ENCODE measurements at places on chromosomes 13 and 19.

DNA sequence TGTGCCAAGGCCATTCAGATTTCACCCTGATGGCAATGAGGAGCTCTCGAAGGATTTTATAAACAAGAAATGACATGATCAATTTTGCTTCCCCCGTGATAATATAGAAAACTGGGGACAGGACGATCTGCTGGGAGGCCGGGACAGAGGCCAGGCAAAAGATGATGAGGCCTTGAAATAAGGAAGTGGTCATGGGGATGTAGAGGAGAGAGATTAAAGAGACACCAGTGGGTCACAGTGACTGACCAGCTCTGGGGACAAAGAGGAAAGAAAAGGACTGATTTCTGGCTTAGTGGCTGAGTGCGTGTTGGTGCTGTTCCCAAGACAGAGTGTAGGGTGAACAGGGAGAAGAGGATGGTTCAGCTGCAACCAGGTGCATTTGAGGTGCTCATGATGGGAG, 68.7 kb upstream of the FLT1 start:
- no peak for DNase-seq

DNA sequence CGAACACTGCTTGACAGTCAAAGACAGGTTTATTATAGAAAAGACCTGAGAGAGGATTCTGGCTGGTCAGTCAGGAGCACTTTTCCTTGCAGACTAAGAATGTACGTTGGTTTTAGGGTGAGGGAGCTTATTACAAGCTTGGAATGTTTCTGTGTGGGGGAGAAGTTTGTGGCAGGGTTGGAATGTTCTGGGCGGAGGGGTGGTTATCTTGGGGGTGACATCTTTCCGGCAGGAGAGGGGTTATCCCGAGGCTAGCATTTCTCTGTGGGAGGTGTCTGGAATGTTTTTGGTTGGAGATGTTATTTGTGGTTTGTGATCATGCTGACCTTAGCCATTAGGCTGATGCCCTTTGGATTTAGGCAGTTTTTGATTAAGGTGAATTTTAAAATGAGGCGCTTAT, 61.8 kb downstream of the ZNF136 start:
- DNase-seq, result no peak

GRCh38 chr13:48158915-48159314, 64.0 kb upstream of the MED4 start:
- no peak for DNase-seq

- DNase-seq, result no peak
These were observed 5.7 kb downstream of the ZNF551 start for GRCh38 chr19:57687363-57688010.

DNA sequence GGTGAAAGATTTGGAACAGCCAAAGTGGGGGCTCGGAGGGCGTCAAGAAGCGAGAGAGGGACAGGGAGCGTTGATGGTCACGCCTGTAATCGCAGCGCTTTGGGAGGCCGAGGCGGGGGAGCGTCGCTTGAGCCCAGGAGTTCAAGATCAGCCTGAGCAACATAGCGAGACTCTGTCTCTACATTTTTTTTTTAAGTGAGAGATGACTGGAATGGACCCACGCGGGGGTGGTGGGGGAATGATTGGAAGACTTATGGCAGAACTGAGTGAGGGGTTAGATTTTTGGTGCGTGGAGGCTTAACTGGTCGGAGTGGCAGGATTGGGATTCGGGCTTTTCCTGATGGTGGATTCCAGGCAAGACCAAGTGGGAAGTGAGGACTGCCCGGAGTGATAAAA, 725 bp downstream of the PSMD8 start:
- peak; percentile 28 for DNase-seq

- DNase-seq, result no peak
These were observed 16.2 kb downstream of the TMTC4 start for GRCh38 chr13:100658363-100658762.

DNA sequence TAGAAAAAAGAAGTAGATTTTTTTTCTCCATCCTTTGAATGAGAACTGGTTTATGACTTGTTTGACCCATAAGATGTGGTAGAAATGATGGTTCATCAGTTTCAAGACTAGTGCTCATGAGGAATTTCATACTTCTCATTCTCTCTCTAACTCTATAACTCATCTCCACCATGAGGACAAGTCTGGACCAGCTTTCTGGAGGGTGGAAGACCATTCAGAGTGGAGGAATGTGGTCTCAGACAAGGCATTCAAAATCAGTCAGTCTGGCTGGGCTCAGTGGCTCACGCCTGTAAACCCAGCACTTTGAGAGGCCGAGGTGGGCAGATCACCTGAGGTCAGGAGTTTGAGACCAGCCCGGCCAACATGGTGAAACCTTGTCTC, 3.5 kb upstream of the EID2 start:
- DNase-seq, result no peak

DNA sequence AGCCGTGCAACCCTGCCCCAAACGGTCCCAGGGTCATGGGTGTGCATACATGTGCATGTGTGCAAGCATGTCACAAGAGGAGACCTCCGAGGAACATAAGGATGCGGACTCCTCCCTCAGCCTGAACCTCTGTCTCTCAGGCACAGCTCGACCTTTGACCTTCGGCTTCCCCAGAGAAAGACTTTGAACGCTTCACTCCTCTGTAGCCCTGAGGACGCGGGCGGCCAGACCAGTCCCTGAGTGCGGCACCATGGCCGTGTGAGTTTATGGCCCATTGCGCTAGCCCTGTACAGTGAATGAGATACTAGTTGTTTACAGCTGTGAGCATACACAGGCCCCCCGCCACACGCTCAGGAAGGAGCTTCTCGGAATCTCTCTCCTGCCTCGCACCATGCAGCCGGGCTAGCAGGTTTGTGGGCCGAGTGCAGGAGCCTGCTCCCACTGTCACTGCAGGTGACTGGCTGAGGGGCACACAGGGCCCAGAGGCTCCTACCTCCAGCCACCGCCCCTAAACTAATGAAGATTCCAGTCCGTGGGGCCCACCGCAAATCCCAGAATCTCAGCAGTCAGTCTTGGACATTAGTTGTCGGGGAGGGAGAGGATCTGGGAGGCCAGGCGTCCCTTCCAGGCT, 10.8 kb downstream of the RASA3 start:
- DNase-seq, result no peak

- no peak for DNase-seq
These were observed 4.2 kb downstream of the SPINT2 start for GRCh38 chr19:38268539-38268938.

GRCh38 chr19:16571822-16572331, 338 bp downstream of the SLC35E1 start:
- DNase-seq, result peak; percentile 63

- DNase-seq, result peak; percentile 86
These were observed 572 bp upstream of the FKBP8 start for GRCh38 chr19:18543814-18544475.

GRCh38 chr13:50326811-50327210, 311.6 kb downstream of the KCNRG start:
- DNase-seq, result no peak

GRCh38 chr19:4600893-4601292, 38.4 kb upstream of the TNFAIP8L1 start:
- no peak for DNase-seq

- peak; percentile 41 for DNase-seq
These were observed 32.2 kb downstream of the F2RL3 start for GRCh38 chr19:16920816-16921529.

- DNase-seq, result no peak
These were observed 45.6 kb downstream of the NFIX start for GRCh38 chr19:13040948-13041292.

GRCh38 chr19:31546205-31546960, 197.1 kb upstream of the TSHZ3 start:
- DNase-seq, result no peak

- DNase-seq, result peak; percentile 12
These were observed 4.1 kb downstream of the SOX21 start for GRCh38 chr13:94708031-94708859.

- DNase-seq, result no peak
These were observed 26.1 kb upstream of the EEF1AKMT1 start for GRCh38 chr13:20799726-20800416.

GRCh38 chr13:27979765-27980279, 8.7 kb downstream of the URAD start:
- no peak for DNase-seq

DNA sequence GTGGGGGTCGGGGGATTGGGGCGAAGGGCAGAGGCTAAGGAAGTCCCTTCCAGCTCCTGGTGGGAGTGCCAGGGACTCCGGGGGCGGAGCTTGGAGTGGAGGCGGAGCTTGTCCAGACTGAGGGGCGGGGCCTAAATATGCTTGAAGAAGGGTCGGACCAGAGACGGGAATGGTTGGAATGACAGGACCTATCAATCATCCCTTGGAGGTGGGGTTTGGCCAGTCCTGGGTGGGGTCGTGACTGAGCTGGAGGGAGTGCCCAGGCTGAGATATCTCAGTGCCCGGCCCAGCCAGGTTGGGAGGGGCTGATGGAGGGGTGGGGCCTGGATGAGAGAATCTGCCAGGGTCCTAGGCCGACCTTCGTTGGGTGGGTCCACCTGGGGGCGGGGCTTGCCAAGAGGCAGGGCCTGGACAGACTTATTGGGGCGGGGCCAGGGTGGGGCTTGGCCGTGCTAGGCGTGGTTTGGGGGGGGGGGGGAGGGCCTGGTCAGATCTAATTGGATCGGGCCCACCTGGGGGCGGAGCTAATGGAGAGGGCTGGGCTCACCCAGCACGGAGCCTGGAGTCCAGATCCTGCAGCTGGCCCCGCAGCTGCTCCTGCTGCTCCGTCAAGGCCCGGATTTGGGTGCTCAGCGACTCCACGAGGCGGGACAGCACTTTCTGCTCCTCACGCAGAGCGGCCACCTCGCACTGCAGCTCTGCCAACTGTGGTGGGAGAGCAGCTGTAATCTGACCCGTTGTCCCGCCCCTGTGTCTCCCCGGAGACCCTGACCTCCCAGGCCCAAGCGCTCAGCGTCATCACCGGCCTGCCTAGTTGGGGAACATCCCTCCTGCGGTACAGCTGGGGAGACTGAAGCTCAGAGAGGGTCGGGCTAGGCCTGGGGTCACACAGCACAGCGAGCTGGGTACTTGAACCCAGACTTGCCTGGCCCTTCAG, 2.6 kb upstream of the WIZ start:
- peak; percentile 52 for DNase-seq

GRCh38 chr19:10107817-10108367, 1.7 kb downstream of the PPAN start:
- no peak for DNase-seq

- no peak for DNase-seq
These were observed 544.2 kb upstream of the KLF12 start for GRCh38 chr13:74678308-74678965.

DNA sequence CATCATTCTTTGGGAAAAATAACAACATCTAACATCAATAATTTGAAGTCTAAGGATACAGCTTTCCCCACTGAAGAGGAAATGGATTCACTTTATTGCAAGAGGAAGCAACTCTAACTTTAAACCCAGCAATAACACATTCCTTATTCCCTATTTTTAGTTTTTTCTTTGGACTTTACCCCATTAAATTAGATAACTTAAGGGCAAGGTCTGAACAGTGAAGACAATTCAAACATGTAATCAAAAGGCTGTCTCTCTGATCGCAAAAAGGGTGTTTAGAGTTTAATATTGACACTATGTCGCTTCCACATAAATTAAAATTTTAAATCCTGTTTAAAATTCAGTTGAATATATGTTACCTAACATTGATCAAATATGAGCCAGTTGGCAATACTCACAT, 10.1 kb downstream of the EDNRB start:
- DNase-seq, result no peak

DNA sequence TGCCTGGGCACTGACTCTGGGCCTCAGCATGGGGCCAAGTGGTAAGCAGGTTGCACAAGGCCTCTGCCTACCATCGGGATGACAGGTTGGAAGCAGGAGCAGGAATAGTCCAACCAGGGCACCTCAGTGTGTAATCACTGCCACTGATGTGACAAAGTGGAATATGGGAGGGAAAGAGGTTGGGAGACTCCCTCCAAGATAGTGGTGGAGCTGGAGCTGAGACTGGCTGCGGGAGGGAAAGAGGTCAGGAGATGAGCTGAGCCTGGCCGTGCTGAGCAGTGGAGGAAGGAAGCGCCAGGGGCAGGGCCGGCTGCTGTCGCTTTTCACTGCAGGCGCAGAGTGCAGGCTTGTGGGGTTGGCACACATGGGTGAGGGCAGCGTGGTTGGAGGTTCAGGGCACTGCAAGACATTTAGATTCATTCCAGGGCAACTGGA, 6.8 kb downstream of the UPF3A start:
- DNase-seq, result no peak

DNA sequence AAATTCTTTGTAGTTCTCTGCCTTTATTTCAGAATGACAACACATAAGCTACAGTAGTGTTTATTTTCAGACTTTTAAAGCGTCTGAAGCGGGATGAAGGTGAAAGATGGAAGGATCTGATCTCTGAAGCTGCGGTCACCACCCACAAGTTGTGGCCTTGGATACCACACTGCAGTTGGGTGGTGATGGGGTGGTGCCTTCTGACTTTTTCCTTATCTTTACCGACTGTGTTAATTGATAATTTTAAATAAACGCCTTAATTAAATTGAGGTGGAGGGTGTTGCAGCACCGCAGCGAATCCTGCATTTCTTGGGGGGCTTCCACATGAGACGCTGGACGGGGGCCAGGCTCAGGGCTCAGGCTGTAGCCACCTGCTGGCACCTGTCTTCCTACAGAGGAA, 1.3 kb downstream of the TFDP1 start:
- peak; percentile 27 for DNase-seq

GRCh38 chr19:44738603-44739558, 9.6 kb upstream of the BCL3 start:
- no peak for DNase-seq

DNA sequence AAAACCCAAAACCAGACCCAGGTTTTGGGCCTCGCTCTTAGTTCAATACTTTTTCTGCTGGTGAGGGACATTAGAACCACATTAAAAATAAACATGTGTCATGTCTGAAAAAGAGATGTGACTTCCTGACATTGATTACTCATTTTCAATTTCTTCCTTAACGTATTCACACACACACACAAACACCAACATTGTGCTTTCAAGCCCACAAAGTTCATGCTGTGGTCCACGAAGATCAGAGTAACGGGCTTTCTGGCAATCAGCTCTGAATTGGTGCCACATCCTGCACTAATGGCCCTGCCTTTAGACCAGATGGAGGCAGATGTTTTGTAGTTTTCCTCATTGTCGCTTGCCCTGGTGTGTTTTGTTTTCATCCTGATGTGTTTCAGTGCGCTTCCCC, 47.9 kb upstream of the POMP start:
- DNase-seq, result peak; percentile 13

DNA sequence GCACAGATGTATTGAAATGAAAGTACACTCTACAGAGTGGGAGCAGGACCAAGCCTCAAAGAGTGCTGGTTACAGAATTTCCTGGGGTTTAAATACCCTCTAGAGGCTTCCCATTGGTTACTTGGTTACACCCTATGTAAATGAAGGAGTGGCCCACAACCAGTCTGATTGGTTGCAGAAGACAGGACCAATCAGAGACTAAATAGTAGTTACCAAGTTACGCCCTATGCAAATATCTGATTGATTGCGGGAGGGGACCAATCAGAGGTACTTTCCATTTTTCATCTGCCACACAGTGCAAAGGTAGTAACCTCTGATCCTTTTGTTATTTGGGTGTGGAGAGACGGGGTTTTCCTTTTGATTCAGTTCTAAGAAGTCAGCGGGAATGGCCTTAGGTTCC, 5.5 kb upstream of the ZFP82 start:
- DNase-seq, result no peak

- peak; percentile 58 for DNase-seq
These were observed 40.9 kb downstream of the GNG7 start for GRCh38 chr19:2661615-2662014.

GRCh38 chr13:74061926-74062595, 72.1 kb downstream of the KLF12 start:
- DNase-seq, result no peak

- no peak for DNase-seq
These were observed 1.0 kb upstream of the PLK5 start for GRCh38 chr19:1522838-1523237.

Measured in activated CD4-positive, alpha-beta T cell treated with anti-CD3 and anti-CD28 coated beads for 48 hours (primary cell).